ENCODE measurements at places on chromosomes 3 and 15.

DNA sequence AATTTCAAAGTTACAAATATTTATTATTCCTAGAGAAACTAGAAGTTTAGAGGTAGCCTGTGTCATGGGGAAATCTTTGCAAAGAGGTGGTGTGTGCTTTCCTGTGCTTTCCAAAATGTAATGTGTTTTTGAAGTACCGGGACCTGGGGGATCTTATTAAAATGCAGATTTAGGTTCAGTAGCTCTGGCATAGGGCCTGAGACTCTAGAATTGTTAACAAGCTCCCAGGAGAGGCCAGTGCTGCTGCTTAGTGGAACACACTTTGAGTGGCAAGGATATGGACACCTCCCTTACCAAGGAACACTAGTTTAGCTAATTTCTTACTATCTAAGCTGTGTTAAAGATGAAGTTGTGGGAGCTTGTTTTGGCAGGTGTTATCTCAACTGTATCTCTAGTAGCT lies 428.9 kb downstream of the VGLL3 start:
- no peak for DNase-seq

GRCh38 chr3:190224863-190225692 lies 97.2 kb downstream of the CLDN1 start:
- DNase-seq = peak; percentile 46

GRCh38 chr3:30632065-30632464 lies 25.7 kb downstream of the TGFBR2 start:
- no peak for DNase-seq

DNA sequence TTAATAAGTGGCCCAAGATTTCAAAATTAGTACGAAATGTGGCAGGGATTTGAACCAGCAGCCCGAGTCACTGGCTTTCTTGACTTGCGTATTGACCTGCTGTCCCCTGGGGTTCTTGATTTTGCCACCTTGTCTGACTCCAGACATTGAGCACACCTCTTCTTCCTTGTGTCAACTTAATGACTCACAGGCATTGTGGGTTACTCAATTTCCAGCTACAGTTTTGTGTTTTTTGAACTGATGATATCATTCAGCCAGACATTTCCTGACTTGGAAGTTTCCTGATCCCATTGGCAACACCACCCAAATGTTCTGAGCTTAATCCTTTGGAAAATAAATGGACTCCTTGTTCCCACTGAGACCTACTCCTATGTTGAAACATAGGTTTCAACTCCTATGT lies 64.2 kb downstream of the MOBP start:
- DNase-seq = peak; percentile 48

GRCh38 chr15:81894061-81894460 lies 151.8 kb downstream of the MEX3B start:
- no peak for DNase-seq

DNA sequence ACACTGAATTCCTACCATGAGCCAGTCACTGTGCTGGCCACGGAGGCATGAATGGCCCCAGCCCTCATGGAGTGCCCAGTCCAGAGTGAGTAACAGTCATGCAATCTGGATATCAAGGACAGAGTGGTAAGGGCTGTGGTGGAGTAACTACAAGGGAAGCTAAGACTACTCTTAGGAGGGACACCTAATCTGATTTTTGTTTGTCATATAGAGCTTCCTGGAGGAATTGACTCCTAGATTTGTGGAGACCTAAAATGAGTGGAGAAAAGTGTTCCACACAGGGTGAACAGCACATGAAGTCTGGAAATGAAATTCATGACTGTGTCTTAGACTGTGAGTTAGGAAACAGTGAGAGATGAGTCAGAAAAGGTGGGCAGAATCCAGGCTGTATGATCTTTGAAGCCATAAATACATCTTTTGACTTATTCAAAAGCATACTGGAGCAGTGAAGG lies 219.9 kb downstream of the NFKBIZ start:
- DNase-seq = peak; percentile 66

GRCh38 chr3:36525115-36525801 lies 145.0 kb downstream of the STAC start:
- DNase-seq = peak; percentile 63

DNA sequence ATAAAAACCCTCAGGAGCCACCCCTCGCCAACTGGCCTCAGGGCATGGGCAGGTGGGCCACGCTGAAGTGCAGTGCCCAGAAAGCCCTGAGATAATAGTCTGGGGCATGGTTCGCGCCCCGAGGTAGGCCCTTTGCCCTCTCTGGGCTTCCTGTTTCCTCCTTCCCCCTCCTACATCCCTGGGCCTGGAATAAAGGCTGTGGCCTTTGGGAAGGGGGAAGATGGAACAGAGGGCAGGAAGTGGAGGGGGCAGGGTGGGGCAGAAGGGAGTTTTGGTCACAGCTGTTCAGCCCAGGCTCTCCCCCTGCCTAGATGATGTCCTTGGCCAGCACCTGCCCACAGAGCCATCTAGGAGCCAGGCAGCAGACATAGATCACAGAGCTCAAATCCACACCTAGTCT lies 11.3 kb downstream of the CSRNP1 start:
- DNase-seq = no peak

GRCh38 chr3:144415492-144415891 lies 443.9 kb downstream of the DIPK2A start:
- DNase-seq = no peak

All from AG20443 (cell line).